ENCODE measurements at places on chromosomes 6 and 20.

DNA sequence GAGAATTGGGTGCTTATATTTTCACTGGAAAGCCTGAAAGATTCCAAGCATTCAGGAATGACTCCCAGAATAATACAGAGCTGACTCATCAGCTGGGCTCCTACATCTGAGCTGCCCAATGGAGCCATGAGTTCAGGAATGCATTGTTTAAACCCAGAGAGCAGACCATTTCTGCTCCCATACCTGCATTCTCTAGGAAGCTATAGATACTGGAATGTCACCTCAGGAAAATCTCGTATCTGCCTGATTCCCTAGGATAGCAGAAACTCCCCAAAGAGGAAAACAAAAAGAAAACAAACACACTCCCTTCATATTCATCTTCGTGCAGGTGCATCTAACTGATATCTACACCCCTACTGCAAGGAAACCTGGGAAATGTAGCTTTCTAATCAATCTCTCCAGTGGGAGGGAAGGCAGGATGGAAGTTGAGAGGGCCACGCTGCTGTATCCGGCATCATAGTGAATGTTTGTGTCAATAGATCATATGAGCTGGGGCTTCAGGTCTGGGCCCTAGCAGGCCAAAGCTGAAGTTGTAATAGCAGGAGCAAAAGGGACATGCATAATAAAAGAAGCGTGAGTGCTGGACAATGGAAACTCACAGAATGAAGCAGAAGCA lies 8.2 kb upstream of the SLC2A12 start:
- no peak for DNase-seq

DNA sequence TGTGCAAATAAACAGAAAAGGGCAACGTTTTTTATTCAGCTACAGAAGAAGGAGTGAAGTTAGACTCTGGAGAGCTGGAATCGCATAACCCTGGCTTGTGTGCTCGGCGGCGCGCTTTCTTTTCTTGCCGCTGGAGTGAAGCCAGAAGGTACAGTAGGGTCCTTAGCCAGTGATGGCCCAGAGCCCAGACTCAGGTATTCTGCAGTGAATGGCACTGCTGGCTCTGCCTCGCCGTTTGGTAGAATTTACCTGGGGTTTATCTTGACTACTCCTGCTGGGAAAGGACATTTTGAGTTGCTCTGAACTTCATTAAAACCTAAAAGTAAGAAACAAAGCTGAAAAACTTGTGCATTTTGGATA lies 56.9 kb upstream of the TIAM2 start:
- DNase-seq = peak; percentile 32

GRCh38 chr20:51668515-51668914 lies 99.7 kb downstream of the ATP9A start:
- DNase-seq = no peak

GRCh38 chr6:56796196-56796532 lies 153.5 kb upstream of the DST start:
- no peak for DNase-seq

All from suprapubic skin (tissue), 4 donors.